Pulmonary artery endothelial cell (primary cell): ENCODE measurements at places on chromosomes 11 and 22. TPM values are rescaled to one million over a fixed set of nuclear protein-coding genes. Genes with fewer than 3 reads are reported as not detected.

The OR6T1 gene
- total RNA-seq: not detected in 2 replicates

GRCh38 chr11:2305140-2305778 lies 3.4 kb downstream of the TSPAN32 start:
- peak; percentile 20 for DNase-seq

The LDHAL6A gene
- total RNA-seq: not detected in 2 replicates

GRCh38 chr11:70263363-70263762 lies 7.1 kb upstream of the PPFIA1 start:
- no peak for DNase-seq

The PRODH gene
- total RNA-seq: not detected in 2 replicates

DNA sequence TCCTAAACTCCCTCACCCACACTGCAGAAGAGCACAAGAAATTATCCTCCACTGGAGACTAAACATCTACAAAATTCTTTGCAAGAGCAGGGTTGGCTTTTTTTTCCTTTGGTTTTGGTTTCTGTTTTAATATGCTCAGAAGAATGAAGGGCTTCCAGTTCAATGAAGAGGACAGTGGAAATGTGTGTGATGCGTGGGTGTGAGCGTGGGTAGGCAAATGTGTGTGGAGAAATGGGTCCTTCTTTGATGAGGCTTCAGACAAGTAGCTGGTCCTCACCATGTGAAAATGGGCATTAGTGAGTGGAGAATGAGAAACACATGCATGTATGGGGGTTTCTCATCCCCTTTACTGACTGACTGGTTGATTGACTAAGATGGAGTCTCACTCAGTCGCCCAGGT lies 263.3 kb upstream of the SYN3 start:
- no peak for DNase-seq

GRCh38 chr22:23576681-23577080 lies 3.4 kb downstream of the IGLL1 start:
- DNase-seq: no peak

The H19 gene
- total RNA-seq: 0.07 TPM in 1 of 2 replicates, not detected in the other

The KCTD14 gene
- total RNA-seq: 0.20 and 2.0 TPM in 2 replicates

- DNase-seq: no peak
These were observed 141.0 kb downstream of the MSANTD4 start for GRCh38 chr11:105881027-105881426.

GRCh38 chr11:103294516-103294915 lies 185.3 kb downstream of the DYNC2H1 start:
- no peak for DNase-seq

DNA sequence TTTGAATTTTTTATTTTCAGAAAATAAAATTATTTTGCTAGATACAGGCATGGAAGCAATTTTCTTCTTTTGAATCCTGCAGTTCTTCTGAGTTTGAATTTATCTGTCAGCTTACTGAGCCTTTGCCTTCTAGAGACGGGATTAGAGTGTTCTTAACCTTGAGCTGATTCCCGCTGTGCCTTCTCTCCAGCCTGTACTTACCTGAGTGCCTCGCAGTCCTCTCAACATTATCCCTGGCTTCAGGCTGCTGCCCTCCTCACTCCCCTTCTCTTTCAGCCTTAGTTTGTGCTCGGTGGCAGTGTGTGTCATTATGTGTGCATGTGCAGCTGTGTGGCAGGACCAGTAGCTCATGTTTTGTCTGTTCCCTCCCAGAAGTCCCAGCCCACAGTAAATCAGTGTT lies 24.3 kb downstream of the OSBP2 start:
- DNase-seq: no peak

GRCh38 chr11:20991471-20991870 lies 322.1 kb downstream of the NELL1 start:
- DNase-seq: no peak

GRCh38 chr11:69939551-69940245 lies 120.5 kb upstream of the FGF3 start:
- no peak for DNase-seq

- DNase-seq: peak; percentile 68
These were observed 57.5 kb upstream of the PLET1 start for GRCh38 chr11:112318184-112318591.

The ADAMTS15 gene
- total RNA-seq: under 0.01 and 0.07 TPM in 2 replicates

DNA sequence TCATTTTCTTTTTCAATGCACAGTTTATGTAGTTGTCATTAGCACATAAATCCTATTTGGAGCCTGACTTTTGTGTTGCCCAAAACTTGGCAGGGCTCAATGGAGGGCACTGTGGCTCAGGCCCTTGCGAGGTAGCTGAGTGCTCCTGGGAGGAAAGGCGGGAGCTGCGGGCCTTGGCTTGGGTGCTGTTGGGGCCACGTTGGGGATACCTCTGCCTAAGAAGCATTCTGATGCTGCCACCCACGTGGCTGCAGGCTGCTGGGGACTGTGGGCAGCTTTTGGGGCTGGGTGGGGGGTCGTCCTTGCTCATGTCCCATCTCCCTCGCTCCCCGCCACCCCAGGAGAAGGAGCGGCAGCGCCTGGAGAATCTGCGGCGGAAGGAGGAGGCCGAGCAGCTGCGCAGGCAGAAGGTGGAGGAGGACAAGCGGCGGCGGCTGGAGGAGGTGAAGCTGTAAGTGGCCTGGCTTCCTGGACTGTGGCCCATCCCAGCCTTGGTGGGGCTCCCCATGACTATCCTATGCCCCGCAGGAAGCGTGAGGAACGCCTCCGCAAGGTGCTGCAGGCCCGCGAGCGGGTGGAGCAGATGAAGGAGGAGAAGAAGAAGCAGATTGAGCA lies 20.9 kb downstream of the INCENP start:
- DNase-seq: no peak

DNA sequence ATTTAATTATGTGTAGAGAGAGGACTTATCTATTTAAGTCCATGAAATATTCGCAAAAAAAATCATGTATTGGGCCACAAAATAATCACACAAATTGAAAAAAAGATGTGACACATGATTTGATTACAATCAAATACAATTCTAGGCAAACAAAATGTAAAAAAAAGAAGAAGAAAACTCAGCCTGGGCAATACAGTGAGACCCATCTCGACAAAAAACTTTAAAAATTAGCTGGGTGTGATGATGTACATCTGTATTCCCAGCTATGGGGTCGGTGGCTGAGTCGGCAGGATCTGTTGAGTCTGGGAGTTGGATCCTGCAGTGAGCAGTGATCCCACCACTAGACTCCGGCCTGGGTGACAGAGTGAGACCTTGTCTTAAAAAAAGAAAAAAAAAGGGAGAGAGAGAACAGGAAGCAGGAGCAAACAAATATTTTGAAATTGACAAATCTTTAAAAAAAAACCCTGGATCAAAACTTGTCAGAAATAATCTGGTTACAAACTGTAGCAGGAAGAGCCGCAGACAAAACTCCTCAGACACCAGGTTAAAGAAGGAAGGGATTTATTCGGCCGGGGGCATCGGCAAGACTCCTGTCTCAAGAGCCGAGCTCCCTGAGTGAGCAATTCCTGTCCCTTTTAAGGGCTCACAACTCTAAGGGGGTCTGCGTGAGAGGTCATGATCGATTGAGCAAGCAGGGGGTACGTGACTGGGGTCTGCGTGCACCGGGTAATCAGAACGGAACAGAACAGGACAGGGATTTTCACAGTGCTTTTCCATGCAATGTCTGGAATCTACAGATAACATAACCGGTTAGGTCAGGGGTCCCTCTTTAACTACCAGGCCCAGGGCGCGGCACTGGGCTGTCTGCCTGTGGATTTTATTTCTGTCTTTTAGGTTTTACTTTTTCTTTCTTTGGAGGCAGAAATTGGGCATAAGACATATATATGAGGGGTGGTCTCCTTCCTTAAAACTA lies 3.3 kb upstream of the TYMP start:
- no peak for DNase-seq

DNA sequence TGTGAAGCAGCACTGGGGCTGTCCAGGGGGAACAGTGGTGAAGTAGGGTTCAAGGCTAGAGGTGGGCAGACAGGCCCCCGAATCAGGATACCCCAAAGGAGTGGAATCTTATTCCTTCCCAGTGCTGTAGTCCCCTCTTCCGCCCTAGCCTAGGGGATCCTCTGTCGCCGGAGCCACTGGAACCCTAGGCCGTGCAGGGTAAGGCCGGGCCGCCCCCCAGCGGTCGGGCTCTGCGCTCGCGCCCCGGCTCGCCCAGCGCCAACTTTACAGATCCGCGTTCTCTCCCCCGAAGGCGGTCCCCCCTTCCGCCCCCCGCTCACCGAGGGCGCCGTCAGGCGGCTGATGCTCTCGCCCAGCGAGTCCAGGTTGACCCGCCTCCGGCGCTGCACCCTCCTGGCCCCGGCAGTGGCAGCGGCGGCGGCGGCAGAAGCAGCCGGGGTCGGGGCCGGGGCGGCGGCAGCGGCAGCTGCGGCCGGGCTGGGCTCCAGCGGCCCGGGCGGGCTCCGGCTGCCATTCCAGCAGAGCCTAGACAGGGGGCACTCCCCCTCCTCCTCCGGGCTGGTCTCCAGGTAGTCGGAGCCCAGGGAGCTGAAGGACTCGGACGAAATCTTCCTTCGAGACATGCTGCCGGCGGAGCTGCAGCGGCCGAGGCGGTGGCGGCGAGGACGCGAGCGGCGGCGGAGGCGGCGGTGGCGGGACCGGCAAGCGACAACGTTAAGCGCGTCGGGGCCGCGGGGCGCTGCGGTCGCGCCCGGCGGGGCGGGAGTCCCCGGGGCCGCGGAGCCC lies 650 bp downstream of the GUCY1A2 start:
- DNase-seq: no peak

DNA sequence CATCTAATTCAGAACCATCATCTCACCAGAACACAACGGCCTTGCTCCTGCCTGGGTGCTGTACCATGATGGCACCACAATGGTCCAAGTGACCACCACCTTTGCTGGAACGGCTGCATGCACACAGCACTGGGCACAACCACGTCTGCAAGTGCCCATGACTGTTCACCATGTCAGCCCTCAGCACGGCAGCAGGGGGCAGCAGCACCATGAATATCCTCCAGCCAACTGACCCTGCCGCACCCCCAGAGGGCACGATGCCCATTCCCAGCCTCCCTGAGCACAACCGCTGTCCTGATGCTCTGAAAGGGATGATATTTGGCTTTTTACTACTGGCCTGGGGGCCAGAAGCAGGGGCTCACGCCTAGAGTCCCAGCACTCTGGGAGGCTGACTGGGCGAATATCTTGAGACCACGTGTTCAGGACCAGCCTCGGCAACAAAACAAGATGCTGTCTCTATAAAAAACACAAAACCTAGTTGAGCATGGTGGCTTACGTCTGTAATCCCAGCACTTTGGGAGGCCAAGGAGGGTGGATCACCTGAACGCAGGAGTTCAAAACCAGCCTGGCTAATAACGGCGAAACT lies 25.7 kb downstream of the DRD4 start:
- DNase-seq: peak; percentile 27

GRCh38 chr11:119483341-119483880 lies 60.4 kb upstream of the THY1 start:
- DNase-seq: no peak

DNA sequence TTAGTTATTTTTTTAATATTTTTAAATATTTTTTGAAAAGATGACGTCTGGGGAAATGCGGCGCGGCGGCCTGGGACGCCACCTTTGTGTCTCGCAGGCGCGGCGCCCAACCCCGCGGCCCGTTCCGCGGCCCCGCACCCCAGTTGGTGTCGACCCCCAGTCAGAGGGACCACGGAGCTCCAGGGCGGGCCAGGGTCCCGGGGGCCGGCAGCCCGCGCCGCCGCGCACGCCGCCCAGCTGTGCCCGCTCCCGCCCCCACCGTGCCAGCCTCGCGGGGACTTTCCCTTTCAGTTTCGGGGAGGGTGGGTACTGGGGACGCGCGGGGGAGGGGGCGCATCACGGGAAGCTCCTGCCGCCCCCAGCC lies 1.6 kb downstream of the CCND1 start:
- no peak for DNase-seq

- peak; percentile 60 for DNase-seq
These were observed 139.6 kb upstream of the E2F8 start for GRCh38 chr11:19380375-19380774.

DNA sequence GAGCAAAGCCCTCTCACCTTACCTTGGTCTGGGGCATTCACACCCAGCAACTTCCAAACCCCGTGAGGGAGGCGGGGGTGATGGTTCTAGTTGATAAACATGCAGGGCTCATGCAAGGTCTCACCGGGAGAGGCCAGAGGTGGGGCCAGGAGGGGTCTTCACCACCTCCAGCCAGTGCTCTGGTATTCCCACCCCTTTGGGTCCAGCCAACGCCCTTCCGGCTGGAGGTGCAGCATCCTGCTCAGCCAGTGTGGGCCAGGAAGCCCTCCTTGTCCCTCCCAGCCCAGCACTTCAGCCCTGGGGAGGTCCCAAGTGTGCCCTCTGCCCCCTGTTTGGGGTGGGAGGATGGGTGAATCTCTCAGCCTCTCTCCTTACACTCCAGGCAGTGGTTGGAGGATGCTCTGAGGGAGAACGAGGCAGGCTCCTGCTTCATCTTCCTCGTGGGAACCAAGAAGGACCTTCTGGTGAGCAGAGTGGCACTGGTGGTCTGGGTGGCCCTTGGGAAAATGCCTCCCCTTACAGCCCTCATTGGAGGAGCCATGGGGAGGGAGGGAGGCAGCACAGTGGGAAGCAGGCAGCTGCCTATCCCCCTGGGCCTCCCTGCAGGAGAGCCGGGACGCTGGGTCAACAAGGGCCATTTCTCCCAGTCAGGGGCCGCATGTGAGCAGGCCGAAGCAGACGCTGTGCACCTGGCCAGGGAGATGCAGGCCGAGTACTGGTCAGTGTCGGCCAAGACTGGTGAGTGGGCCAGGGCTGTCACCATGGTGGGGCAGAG lies 13.4 kb downstream of the RAB36 start:
- no peak for DNase-seq

GRCh38 chr11:46099963-46100316 lies 21.3 kb downstream of the PHF21A start:
- DNase-seq: no peak
